Memory B cell (primary cell): ENCODE measurements at places on chromosomes 3 and 15.

DNA sequence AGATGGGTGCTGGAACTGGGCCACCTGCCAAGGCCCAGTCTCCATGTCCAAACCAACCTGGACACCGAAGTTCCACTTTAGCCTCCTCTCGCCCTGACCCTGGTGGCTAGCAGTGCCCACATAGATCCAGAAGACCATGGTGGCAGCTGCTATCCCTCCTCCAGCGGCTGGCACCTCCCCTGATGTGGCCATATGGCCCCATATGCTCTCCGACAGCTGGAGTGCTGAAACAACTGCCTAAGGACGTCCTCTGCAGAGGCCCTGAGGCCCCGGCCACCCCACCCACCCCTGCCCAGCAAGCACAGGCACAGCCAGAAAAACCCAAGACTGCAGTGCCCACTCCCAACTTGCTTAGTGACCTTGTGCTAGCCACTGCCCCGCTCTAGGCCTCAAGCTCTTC is 182.3 kb upstream of the LINGO1 start:
- no peak for DNase-seq

DNA sequence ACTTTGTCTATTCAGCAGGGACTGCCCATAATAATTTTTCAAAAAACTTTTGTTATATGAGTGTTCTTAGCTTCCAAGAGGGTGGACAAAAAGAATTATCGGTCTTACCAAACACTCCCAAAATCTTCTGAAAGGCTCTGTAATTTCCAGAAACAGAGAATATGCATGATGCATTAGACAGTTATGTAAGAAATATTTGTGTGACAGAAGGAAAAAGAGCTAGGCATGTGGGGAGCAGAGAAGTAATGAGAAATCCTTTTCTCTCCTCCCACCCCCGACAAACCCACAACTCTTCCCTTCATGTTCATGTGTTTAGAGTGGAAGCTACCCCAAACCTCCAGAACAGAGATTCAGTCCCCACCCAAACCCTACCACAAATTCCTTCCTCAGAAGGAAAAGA is 86.8 kb downstream of the MYO5A start:
- no peak for DNase-seq

GRCh38 chr3:22453906-22454535 is 703.0 kb upstream of the ZNF385D start:
- DNase-seq, result no peak

GRCh38 chr15:69828181-69828828 is 269.4 kb downstream of the TLE3 start:
- no peak for DNase-seq

DNA sequence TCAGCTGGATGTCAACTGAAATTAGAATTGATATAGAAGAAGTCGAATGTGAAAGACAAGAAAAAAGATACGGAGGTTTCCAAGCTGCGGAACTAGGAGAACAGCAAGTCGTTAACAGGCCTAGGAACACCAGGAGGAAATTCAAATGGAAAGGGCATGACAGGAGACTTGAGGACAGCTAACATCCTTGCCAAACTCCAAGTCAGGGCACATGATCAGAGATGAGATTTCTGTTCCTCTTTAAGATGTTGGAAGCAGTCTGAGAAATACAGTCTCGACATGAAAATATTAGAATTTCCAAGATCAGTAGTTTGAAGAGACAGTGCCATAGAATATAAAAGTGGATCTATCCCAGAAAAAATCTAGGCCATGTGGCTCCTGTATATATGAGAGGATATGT is 5.0 kb downstream of the MYO5A start:
- DNase-seq, result no peak

GRCh38 chr3:122094125-122094524 is 39.0 kb downstream of the CD86 start:
- DNase-seq, result no peak

GRCh38 chr3:9749645-9750555 is at the start of gene OGG1:
Gene OGG1 (plus strand): TSS chr3:9749952. CDS start chr3:9750287, 335 bp downstream.
- peak; percentile 92 for DNase-seq

DNA sequence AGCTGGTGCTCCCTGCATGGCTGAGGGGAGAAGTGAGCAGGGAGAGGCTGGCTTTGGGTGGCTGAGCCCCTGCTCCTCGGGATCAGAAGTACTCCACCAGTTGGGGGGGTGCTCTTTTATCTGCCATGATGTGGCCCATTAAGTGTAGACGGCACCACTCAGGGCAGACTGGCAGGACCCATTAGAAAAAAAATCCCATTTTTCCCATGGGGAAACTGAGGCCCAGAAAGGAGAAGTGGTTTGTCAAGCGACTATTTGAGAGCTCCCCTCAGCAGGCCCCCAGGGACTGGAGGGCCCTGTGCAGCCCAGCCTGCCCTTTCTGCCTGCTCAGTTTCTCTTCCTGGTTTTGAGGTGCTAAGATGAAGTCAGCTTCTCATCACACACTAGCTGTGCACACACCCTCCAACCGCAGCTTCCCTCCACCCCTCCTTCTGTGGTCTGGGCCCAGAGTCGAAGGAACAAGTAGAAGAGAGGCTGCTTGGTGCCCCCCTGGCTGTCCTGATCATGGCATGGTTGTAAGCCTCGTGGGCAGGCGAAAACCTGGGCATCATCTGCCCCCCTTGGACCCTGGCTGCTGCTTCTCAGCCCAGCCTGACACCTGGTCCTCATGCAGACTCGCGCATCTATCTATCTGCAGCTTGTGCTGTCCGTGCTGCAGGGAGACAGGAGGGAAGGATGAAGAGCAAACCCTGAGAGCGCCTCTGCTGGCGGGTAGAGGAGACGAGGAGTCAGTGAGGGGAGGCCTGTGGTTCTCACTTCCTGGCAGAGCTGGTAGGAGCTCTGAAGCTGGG is 5.6 kb downstream of the CSK start:
- peak; percentile 90 for DNase-seq

- no peak for DNase-seq
Observed at GRCh38 chr3:13954741-13955483, 75.0 kb upstream of the WNT7A start.

DNA sequence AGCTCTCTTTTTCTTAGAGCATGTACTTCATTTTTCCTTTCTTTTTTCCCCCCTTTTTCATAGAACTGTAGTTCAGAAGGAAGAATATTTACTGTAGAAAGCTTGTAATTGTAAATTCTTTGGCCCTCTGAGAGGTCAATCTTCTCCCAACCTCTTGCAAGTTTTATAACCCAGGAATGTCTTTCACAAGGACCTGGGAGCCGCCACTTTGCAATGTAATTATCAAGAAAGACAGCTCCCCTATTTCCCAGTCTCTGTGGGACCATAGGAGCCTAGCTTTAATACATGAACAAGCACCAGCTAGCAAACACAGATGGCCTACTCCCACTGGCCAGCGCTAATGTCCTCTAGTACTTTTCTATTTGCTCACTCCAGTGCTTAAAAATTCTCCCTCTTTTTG is 51.4 kb downstream of the NFKBIZ start:
- no peak for DNase-seq

GRCh38 chr3:117201901-117202774 is 492.6 kb downstream of the TUSC7 start:
- no peak for DNase-seq

DNA sequence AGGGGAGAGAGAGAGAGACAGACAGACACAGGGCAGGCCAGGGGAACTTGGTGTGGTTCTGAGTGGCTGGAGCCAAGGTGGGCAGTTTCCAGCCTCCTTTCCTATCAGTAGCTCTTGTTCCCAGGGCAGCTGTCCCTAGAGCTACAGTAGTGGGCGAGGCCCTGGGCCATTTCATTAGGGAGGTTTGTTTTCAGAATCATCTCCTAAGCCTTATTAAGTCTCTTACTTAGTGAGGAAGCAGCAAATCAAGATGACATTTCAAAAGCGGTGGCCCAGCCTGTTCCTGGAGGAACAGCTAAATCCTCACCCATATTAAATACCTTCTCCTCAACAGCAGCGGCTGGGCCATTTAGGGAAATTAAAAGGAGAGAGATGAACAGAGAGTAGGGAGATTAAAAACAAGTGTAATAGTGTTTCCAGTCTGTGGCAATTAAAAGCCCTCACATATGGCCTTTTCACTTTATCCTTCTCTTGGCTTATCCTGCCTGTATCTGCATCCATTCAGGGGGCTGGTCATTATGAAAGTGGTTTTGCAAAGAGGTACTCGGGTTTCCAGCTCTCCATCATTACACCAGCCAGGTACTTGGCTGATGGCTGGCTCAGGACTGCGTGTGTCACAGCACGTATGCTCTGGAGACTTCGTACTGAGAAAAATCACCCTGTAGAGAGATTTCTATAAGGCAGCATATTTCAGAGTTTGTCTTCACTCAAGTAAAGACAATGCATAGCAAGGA is 91.9 kb upstream of the PRR23C start:
- DNase-seq, result no peak

DNA sequence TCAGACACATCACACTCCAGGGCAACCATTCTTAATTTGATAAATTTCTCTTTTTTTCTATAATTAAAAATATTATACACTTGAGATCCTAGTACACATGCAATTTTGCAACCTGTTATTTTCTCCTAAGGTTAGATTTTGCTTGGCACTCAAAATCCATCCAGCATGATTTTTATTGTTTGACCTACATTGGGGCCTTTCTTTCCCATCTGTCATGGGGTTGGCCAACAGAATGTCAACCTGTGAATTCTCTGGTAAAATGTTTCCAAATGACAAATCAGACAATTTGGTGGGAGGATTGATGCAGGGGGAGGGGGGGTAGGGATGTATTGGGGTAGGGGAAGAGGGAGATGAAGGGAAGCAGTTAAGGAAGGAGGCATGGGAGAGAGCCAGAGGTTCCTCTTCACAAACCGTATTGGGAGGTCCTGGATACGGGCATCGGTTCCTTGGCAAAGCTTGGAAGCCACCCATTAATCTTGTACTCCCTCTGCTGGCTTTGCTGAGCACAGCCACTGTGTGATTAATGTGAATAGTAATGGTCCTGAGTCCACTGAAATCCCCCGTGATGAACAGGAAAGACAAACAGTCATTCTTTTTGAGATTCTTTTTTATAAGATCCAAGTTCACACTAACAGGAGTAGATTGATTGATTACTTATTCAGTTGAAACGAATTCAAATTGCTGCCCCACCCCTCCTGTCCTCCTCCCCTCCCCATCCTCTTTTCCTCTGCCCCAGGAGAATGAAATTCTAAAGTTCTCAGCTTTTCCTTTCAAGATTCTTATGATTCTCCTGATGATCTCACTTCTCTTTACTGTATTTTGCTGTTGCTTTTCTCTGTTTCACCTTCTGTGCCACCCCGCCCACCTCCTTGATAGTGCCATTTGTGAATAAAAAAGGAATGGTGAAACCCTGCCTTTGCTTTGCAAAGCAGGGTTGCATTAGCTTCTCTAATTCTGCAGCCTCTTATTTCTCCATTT is 82.2 kb upstream of the SLC25A26 start:
- no peak for DNase-seq

- DNase-seq, result no peak
Observed at GRCh38 chr3:192249516-192249915, 477.8 kb downstream of the FGF12 start.

GRCh38 chr3:112335434-112335781 is 2.5 kb downstream of the CD200 start:
- DNase-seq, result no peak

GRCh38 chr3:165622356-165622755 is 214.9 kb downstream of the BCHE start:
- DNase-seq, result no peak

GRCh38 chr3:73556520-73557372 is 68.0 kb downstream of the PDZRN3 start:
- no peak for DNase-seq

GRCh38 chr3:124351430-124352148 is 359.7 kb upstream of the ROPN1 start:
- no peak for DNase-seq

DNA sequence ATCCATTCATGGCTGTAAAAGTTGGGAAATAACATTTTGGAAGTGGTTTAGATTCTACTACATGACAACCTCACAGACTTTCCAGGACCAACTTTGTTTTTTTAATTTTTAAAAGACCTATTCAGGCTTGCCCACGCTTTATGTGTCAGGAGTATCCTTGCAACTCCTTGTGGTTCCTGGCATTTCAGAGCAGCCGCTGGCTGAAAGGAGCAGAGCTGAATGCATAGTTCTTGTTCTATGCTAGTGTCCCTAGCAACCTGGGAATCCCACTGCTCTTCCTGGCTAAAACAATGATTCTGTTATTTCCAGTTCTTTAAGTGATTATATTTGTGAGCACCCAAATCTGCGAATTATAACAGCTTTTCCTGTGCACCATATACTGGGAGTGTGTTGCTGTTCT is 34.9 kb downstream of the CP start:
- no peak for DNase-seq

DNA sequence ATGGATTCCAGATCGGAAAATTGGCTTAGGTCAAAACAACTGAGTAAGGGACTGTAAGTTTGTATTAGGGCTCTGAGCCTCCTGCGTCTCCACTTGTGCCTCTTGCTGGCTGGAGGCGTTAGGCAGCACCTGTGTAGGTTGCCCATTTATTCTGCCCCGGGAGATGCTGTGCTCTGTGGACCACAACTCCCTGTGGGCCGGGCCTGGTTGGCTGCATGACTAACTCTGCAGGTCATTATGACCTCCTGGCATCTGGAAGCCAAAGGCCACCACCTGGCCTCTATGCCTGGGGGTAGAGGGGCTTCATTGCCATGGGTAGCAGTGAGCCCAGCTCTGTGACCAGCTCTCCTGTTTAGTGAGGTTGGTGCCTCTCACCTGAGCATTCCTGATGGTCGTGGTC is 36.0 kb upstream of the BDH1 start:
- DNase-seq, result no peak

DNA sequence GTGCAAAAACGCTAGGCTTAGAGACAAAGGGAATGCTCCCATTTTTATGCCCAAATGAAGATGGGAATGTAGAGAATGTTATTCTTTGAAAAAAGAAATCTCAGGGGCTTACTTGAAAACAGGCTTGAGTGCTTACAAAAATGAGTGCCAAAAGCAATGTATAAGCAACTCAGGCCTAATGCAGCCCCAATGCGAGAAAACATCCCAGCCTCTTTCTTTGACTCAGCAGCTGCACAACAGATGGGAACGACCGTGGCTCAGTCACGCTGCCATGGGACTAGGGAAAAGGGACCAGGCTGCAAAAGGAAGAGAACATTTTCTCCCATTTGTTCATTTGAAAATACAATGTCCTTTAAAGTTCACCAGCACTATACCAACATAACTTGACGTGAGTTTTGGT is 246.4 kb upstream of the LRIG1 start:
- DNase-seq, result no peak

DNA sequence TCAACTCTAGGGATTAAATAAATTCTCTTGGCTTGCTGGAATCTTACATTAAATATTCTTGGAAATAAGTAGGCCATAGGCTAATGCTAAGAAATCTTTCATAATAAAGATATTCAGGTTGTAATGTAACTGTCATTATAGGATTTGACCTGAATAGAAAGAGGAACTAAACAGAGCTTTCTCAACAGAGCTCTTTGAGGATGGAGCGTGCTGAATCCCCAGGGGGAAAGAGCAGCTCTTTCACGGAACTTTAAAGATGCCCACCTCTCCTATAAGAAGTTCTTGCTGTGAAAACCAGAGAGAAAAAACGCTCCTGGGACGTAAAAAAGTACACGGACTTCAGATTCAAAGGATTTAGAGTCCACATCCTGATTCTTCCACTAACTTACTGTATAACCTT is 77.9 kb downstream of the NTRK3 start:
- DNase-seq, result peak; percentile 19
